ENCODE measurements at places on chromosomes 6 and 20.

- DNase-seq: no peak
Observed at GRCh38 chr6:10406556-10406955, 8.3 kb downstream of the TFAP2A start.

GRCh38 chr6:40268614-40269013 is 318.6 kb downstream of the LRFN2 start:
- DNase-seq: no peak

DNA sequence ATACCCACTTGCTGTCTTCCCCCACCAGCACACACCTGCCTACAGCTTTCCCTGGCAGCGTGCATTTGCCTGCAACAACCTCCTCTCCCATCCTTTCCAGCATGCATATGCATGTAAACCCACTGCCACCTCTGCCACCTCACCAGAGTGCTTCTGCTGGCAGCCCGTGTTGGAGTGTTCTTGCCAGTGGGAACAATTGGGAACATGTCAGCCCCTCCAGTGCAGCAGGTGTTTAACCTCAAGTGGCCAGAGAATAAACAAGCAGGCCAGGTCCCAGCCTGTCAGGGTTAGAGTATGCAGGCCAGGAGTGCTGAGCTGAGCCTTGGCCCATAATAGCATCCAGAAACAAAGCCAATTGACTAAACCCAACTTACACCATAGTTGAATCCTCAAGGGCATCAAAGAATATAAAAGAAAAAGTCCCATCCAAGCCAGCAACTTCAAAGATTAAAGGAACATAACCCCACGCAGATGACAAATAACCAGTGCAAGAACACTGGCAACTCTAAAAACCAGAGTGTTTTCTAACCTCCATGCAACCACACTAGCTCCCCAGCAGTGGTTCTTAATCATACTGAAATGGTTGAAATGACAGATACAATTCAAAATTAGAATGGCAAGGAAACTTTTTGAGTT is 1212.1 kb upstream of the CITED2 start:
- no peak for DNase-seq

DNA sequence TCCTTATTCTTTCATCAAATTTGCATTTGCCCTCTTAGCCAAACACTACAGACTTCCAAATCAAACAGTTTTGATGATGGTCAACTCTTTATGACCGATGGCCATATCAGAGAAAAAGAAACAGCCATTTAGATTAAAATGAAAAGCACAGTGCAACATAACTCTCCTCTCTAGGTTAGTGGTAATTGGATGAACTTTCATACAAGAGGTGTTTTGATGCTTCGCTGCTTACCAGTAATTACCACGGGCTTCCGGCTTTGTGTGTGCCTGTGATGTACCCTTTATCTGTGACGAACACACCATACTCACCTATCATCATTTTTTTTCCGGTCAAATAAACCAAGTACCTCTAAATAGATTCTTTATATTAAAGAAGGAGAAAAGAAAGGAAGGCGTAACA is 181.8 kb downstream of the FOXA2 start:
- no peak for DNase-seq

DNA sequence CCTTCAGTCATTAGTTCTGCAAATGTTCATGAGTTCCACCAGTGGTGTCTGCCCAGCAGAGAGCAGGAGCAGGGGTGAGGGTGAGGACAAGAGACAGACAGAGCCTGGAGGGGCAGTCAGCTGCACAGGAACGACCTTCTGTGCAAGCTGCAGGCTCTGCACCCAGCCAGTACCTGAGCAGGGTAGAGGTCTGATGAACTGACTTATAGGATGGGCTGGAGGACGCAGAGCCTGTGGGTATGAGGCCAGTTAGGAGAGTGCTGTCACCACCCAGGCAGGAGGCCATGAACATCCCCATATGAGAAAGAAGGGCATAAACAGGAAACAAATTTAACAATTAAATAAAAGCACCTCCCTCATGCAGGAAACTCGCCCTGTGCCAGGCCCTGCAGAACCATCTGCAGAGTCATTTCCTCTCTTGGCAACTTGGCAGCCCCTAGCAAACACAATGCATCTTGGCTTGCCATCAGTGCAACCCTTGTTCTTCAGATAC is 17.9 kb downstream of the C6orf15 start:
- peak; percentile 63 for DNase-seq

- DNase-seq: no peak
Observed at GRCh38 chr6:33854572-33855030, 50.8 kb upstream of the MLN start.

DNA sequence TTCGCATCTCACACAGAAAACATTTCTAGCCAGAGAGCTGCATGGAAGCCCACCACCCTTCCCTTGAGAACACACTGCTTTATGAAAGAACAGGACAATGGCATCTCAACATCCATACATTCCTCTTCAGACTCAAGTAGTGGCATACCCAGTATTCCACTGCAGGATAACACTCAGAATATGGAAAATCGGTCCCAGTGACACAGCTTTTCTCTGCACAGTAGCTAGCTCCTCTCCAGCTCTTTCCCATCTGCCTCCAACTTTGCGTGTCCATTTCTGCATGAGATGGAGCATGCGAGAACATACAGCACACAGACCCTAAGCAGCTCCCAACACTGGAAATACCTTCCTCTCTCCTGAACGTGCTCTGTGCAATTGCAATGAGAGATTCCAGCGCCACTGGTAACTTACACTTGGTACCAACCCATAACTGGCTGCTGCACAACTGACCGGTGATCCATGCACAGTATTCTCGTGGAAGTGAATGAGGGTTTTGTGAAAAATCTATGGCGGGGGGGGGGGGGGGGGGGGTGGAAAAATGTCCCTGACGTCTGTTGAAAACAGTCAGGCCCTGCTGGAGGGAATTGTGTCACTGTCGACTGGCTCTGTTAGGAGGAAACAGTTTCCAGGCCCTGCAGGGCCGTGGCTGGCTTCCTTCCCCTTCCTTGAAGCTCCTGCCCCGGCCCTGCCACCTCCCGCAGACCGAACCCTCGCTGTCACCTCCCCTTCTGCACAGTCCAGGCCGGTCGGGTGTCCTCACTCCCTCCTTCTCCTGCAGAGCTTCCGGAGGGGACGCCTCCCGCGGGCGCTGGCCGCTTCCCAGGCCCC is 265.9 kb upstream of the QKI start:
- no peak for DNase-seq
